HT1080 (cell line): ENCODE measurements at places on chromosomes 13 and 19. TPM values are rescaled to one million over a fixed set of nuclear protein-coding genes. Genes with fewer than 3 reads are reported as not detected.

TMEM38A gene
- total RNA-seq, result 0.26 and 0.94 TPM in 2 replicates

CEACAM7 gene
- not detected in 2 replicates for total RNA-seq

B3GNT8 gene
- total RNA-seq, result not detected in 2 replicates

FARSA gene
- 192 and 239 TPM in 2 replicates for total RNA-seq

GRCh38 chr19:38194061-38194701 lies 29.8 kb downstream of the DPF1 start:
- no peak for DNase-seq

- peak; percentile 27 for DNase-seq
These were observed 14.9 kb downstream of the FGF21 start for GRCh38 chr19:48770266-48770665.

GRCh38 chr13:52599848-52600603 lies 42.2 kb upstream of the HNRNPA1L2 start:
- DNase-seq, result peak; percentile 34

SIGLEC8 gene
- not detected in 2 replicates for total RNA-seq

- no peak for DNase-seq
These were observed 294.5 kb upstream of the NBEA start for GRCh38 chr13:34647379-34648150.

TEX26 gene
- total RNA-seq, result not detected in 2 replicates

SOX1 gene
- not detected in 2 replicates for total RNA-seq

CNN1 gene
- total RNA-seq, result 0.45 and 0.63 TPM in 2 replicates
